Effector memory CD4-positive, alpha-beta T cell (primary cell): ENCODE measurements at places on chromosomes 3 and 15.

- no peak for DNase-seq
These were observed 9.1 kb downstream of the INO80 start for GRCh38 chr15:41106947-41107346.

- DNase-seq = no peak
These were observed 4.6 kb downstream of the P2RY1 start for GRCh38 chr3:152839511-152839910.

DNA sequence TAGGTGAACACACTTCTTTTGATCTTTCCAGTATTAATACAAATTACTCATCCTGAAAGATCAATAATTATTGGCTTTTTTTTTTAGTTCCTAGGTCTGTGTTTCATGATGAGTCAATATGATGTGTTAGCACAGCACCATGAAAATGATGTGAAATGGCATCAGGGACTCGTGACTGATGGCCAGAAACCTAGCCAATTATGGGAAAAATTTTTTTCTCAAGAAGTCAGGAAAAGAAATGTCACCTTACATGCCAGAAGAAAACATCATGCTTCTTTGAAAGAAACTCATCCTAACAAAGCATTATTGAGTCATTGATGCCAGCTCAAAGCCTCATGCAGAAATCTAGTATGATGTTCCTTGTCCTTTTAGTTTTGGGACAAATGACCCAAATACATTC lies 468.3 kb upstream of the CBLB start:
- DNase-seq = no peak

DNA sequence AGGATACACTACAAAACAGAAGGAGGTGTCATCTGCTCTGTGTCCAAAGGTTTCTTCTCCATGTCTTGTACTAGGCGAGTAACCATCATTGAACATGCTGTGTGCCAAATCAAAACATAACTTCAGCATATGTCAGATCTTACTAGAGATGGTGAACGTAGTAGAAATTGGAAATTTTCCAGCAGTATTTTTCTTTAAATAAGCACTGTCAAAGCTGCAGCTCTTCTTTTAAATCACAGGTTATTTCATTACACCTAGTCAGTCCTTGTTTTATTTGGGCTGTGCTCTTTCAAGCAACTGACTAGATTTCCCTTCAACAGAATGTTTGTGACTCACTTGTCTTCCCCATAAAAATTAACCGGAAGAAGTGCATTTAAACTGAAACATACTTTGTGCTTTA lies 46.5 kb downstream of the MSL2 start:
- DNase-seq = no peak

DNA sequence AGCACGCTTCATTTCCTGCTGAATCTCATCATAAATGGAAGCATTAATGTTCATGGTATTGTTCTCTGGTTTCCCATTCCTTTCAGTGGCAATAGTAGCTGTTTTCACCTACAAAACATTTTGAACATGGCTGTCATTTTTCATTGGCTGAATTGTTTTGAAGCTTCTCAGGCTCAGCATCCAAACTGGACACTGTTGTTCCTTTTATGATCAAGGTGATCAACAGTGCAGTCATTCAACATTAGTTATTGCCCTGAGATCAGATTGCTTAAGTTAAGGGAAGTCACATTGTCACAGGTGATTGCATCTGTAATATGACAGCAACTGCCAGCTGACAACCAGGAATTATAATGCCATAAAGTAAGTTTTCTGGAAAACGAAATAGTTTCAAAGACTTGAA lies 46.9 kb downstream of the SATB1 start:
- no peak for DNase-seq

GRCh38 chr3:15071699-15072098 lies 6.6 kb upstream of the MRPS25 start:
- no peak for DNase-seq

- DNase-seq = no peak
These were observed 262.2 kb downstream of the MEX3B start for GRCh38 chr15:81783586-81783985.

- no peak for DNase-seq
These were observed 17.6 kb downstream of the THRB start for GRCh38 chr3:24476871-24477656.

- no peak for DNase-seq
These were observed 193.1 kb downstream of the ALCAM start for GRCh38 chr3:105559856-105560255.

DNA sequence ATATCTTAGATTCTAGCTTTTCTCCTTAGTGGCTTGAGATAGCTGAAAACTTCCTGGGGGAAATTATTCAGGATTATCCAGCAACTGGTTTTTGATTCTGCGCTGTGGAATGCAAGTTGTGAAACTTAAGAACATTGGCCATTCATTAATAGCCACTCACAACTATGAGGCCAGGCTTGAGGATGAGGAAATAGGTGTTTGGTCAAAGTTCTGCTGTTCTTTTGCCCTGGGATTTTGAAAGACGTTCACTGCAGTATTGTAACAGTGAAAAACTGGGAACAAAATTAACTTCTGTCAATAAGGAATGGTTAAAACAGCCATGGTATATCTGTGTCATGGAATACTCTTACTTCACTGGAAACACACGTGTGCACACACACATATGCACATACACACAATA lies 44.1 kb downstream of the CTXND1 start:
- DNase-seq = no peak

DNA sequence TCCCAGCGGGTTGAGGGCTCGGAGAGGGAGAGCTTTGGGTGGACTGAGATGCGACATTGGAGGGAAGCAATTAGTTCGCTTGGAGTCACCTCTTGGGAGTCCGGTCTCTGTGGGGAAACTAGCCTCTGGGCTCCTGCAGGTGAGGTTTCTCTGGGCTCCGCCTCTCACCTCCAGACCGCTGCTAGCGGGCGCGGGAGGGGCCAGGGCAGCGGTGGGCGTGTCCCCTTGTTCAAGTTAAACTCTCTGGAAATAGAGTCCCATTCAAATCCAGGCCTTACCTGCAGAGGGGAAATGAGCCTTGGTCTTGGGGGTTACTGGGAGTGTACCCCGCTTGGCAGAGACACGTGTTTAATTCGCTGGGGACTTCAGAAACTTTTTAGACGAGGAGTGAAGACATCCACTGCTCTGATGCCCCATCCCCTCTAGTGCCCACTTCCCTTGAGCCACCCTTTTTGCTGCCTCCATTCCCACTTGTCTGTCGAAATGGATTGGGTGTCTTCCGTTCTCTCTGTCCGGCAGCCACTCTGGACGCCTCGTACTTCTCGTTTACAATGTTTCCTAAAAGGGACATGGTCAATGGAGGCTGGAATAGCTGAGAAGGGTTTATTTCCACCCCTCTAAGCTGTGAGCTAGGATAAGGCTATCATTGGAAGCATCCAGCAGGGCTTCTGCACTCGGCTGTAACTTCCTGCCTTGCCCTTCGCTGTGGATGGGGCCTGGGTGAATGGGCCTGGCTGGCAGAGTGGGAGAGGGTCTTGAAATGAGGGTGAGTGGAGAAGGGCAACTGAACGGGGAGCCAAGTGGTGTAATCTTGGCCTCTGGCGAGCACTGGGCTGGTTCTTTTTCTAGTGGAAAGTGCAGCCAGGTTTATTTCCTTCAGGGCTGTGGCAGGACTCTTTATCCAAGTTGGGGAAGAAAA lies 1.1 kb downstream of the MITF start:
- DNase-seq = no peak
